Stimulated activated CD8-positive, alpha-beta memory T cell treated with anti-CD3 and anti-CD28 coated beads, Interleukin-4, amount 100 ng/mL, for 4 hours (primary cell): ENCODE measurements at places on chromosomes 12 and 14.
A peak's percentile ranks its signal among the peaks of the same experiment; 100 is the strongest.

DNA sequence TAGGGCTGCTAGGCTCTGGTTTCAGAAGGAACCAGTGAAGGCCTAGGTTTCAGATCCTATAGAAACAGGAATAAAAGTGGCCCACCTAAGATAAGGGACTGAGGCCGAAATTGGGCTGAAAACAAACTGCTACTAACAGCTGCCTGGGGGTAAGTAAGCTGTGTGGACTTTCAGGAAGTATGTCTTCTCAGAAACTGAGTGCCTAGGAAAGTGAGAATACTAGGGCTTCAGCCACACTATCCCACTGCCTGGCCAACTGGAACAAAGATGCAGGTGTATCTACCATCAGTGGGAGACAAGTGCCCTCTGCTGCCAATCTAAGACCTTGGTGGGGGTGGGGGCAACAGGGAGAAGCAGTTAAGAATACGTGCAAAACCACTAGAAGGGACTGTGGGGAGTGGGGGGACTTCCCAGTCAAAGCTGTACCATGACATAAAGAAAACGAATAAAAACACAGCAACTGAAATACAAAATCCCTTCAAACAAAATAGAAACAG is 82.5 kb downstream of the MED13L start:
- DNase-seq = peak; percentile 32

DNA sequence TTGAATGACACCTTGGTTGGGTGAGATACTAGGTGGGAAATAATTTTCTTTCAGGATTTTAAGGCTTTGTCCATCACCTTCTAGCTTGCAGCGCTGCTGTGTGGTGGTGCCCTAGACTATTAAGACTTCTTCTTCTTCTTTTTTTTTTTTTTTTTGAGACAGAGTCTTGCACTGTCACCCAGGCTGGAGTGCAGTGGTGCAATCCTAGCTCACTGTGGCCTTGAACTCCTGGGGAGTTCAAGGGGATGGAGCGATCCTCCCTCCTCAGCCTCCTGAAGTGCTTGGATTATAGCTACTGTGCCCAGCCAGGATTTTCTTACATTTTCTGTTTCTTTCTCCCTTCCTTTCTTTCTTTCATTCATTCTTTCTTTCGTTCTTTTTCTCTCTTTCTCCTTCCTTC is 10.3 kb upstream of the MTA1 start:
- no peak for DNase-seq

- DNase-seq = no peak
These were observed 124.8 kb upstream of the NTF3 start for GRCh38 chr12:5307065-5307464.

DNA sequence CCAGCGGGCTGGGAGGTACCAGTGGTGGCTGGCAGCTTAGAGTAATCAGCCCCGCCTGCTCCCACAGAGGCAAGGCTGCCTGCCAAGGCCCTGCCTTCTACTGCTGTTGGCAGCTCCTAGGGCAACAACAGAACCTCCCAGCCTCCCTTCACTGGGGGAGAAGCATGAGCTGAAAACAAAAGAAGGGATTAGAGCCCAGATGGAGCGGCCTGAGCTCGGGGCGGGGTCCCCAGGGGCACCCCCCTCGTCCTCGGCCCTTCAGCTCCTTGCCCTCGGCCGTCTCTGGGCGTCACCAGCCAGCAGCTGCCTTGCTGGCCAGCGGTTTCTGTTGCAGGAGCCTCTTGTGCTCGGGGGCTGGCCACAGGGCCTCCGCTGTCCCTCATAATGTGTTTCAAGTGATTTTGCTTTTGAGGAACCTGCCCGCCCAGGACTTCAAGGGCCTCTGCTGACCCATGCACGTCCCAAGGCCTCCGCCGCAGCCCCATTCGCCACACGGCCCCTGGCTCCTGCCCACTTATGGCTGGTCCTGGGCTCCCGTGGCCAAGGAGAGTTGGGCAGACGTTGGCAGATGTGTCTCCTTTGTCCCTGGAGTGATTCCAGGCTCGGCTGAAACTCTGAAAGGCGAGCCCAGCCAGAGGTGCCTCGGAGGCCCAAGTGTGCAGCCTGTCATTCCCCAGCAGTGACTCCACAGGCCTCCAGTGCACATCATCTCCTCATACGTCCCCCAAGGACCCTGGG is 49.7 kb downstream of the PSMA6 start:
- no peak for DNase-seq

- no peak for DNase-seq
These were observed 62.5 kb upstream of the DUSP6 start for GRCh38 chr12:89414851-89415250.

- no peak for DNase-seq
These were observed 9.2 kb downstream of the EXOC3L4 start for GRCh38 chr14:103103461-103104388.

DNA sequence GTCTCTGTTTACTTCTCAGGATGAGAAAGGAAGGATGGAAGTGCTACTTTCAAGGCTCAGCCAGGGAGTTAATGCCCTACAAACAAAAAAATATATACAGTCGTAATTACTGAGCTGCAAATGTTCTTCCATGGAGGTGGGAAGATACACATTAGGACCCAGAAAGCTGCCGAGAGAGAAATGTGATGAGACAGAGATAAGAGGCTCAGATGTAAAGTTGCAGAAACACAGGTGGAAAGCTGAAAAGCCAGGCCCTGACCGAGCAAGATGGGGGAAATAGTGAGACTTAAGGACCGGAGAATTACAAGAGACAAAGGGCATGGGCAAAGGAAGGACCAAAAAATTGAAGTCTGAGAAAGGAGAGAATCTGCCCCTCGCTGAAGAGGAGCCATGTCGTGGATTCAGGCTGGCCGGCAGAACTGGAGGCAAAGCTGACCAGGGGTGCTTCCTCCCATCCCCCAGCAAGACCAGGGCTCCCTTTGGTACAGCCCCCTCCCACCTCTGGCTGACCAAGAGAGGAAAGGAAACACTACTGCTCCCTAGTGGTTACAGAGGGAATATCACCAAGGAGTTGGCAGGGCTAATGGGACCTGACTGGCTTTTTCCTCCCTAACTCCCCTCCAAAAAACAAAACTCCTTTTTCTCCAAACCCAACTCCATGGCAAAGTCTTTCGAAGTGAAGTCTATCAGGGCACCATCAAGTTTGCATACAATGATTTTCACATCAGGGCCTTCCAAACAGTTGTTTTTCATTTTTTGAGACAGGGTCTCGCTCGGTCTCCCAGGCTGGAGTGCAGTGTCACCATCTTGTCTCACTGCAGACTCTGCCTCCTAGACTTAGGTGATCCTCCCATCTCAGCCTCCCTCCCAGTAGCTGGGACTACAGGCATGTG is 12.1 kb downstream of the ZFHX2 start:
- no peak for DNase-seq

DNA sequence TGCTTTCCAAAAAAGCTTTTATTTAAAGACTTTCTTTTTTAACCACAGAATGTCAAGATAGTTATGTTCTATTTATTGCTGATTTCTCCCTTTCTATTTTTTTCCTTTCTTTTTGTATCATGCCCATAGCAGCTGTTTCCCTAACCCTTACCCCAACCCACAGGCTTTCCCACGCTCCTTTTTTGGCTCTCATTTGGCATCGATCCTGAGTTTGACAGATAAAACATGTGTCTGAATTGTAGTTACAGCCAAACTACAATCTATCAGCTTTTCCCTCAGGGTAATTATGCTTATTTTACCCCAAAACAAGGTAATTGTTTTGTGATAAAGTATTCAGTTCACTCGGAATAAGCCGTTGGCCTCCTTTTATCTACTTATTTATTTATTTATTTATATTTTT is 46.7 kb downstream of the PDE3A start:
- DNase-seq = no peak

- no peak for DNase-seq
These were observed 6.9 kb downstream of the TGM1 start for GRCh38 chr14:24255931-24256711.

DNA sequence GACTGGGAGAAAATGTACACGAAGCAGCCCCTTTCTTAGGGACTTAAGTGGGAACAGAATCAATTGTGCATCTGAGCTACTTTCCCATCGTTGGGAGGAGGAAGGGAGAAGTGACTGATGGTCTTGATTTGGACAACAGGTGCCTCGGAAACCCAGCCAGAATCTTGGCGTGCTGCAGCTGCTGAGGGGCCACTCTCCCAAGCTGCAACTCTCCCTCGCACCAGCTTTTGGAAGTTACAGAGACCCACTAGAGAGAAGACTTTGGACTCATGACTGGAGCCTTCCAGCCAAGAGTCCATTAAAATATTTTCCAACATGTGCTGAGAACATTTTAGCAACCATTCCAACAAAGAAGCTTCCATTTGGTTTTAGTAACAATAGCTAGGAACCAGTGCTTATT is 52.3 kb downstream of the GNS start:
- no peak for DNase-seq

- DNase-seq = no peak
These were observed 493 bp downstream of the NUMB start for GRCh38 chr14:73457924-73458182.

- DNase-seq = no peak
These were observed 75.2 kb downstream of the MYF5 start for GRCh38 chr12:80791863-80792262.

GRCh38 chr14:98169170-98169587 is 1102.8 kb downstream of the BCL11B start:
- no peak for DNase-seq

DNA sequence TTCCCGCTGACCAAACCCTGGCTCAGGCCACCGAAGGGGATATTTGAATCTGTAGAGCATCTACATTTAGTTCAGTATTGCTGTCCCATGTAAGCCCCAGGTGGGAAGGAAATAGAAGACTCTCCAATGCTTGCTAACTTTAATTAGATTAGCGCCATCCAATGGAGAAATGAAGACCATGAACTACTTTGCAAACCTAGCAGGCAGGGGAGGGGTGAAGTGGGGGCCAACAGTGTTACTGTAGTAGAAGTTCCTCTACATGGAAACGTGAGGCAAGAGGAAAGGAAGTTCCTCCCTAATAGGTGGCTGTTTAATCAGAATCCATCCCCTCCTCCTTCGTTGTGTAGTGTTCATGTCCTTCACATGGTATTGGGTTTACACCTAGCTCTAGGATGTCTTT is 9.3 kb upstream of the DENND5B start:
- DNase-seq = no peak

DNA sequence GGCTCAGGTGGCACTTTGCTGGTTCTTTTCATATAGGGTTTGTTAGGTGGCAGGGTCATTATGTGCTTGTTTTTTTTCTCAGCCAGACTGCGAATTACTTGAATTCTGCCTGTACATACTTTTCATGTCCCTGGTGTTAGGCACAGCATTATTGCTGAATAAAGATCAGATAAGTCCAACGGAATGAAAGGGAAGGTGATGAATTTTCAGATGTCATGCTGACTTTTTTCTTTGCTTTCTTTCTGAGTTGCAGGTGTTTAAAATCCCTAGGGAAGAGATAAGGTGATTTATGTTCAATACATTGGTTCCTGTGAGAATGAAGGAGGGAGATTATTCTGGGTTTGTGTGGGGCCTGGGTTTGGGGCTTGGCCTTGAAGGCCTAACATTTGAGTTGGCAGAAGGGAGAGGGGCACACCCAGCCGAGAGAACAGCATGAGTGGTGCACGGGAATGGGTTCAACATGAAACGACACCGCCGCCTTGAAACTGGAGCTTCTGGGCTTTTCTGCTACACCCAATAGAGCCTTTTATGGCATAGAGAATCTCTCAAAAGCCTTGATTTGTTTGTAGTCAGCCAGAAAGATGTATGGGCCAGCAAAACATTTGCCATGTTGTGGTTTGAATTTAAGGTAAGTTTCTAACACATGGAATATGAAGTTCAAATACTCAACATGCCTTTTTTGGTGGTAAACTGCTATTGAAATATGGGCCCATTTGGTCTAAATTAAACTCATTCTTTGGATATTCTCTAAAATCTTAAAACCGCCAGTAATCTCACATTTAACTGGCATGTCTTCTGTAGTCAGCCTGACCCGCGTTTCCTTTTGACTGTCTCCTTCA is 477.0 kb downstream of the PCNX1 start:
- no peak for DNase-seq

GRCh38 chr12:12087693-12088034 is 16.9 kb downstream of the BCL2L14 start:
- DNase-seq = no peak

GRCh38 chr14:72688990-72689671 is 204.8 kb downstream of the DPF3 start:
- DNase-seq = no peak

GRCh38 chr12:57342207-57342691 is 88.6 kb downstream of the R3HDM2 start:
- DNase-seq = no peak
